Fibroblast of skin of left biceps (primary cell): ENCODE measurements at places on chromosomes 2 and 18.
A peak's percentile ranks its signal among the peaks of the same experiment; 100 is the strongest.

GRCh38 chr2:121134728-121135127 lies 150.3 kb downstream of the TFCP2L1 start:
- DNase-seq: no peak

GRCh38 chr2:28687171-28687570 lies 64.5 kb upstream of the PPP1CB start:
- no peak for DNase-seq

DNA sequence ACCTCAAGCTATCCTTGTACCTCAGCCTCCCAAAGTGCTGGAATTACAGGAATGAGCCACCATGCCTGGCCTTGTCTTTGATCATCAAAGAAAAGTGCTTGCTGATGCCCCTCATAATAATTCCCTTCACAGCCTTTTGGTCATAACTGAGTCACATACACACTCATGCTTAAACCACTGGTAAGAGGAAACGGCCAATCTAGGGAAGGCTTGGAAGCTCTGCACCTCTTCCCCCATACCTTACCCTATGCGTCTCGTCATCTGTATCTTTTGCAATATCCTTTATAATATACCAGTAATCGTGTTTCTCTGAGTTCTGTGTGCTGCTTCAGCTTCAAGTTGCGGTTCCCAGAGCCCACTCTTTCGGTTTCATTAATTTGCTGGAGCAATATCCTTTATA lies 4.8 kb upstream of the RNF138 start:
- no peak for DNase-seq

GRCh38 chr2:189836644-189837043 lies 52.4 kb downstream of the PMS1 start:
- peak; percentile 82 for DNase-seq

DNA sequence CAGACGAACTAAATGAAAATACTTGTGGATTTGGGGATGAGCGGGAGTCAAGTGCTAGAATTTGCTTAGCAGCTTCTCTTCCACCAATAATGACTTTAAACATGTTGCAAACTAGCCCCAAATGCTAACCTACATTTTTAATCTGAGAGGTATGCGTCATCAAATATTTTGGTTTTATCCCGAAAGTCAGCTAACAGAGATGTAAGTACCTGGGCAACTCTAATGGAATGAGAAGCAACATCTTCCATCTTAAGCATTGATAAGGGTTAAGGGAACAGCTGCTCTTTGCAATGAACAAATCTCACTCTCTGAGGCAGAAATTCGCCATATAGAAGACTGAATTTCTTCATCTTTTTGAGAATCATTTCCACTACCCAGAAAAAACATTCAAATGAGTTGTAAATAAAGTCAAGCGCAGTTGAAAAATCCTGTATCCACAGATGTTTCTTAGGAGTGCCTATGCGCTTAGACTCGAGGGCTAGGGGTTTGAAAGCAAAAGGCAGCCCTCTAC lies 926 bp upstream of the YPEL5 start:
- no peak for DNase-seq

DNA sequence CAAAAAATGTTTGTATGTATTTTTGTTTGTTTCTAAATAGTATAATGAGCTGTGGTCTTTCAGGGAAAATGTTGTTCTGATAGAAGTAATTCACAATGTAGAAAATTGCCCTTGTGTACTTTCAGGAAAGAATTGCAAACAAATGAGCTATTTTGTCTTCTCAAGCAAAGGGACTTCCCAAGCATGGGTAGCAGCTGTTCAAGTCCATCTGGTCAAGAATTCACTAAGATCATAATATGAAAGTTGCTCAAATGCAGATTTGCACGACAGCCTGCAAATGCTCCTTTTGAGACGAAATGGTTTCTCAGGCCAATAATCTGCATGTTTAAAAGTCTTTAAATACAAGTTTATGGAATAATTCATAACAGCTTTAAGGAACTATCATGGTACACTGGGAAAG lies 51.9 kb upstream of the HNMT start:
- DNase-seq: no peak

DNA sequence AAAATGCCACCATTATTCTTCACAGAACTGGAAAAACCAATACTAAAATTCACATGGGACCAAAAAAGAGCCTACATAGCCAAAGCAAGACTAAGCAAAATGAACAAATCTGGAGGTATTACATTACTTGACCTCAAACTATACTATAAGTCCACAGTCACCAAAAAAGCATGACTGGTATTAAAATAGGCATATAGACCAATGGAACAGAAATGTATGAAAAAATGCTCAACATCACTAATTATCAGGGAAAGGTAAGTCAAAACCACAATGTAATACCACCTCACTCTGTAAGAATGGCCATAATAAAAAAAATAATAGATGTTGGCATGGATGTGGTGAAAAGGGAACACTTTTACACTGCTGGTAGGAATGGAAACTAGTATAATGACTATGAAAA lies 158.6 kb downstream of the CDH2 start:
- DNase-seq: no peak

DNA sequence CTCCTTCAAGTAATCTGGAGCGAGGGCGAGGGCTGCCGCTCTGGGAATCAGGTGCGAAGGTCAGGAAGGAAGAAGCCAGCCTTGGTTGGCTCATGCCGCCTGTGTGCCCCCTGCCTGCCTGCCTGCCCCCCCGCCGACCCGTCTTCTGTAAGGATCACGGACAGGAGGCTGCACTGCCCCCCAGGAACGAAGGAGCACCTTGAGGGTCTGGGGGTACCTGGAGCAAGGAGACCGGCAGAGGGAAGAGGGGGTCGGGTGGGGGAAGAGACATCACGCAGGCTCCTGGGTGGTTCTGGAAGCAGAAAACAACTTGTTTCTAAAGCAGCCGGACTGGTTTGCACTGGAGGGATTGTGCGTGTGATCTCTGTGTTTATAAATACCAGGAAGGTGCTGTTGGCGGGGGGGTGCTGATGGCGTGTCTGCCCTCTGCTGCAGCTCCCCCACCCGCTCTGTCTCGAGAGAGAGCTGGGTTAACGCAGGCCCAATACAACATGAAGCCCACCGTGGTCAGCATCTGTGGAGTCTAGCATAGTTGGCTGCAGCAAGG lies 1.7 kb downstream of the FOSL2 start:
- no peak for DNase-seq

- DNase-seq: no peak
Observed at GRCh38 chr2:11679016-11679415, 9.0 kb upstream of the NTSR2 start.

GRCh38 chr2:189583227-189584198 lies 2.9 kb upstream of the SLC40A1 start:
- DNase-seq: no peak

DNA sequence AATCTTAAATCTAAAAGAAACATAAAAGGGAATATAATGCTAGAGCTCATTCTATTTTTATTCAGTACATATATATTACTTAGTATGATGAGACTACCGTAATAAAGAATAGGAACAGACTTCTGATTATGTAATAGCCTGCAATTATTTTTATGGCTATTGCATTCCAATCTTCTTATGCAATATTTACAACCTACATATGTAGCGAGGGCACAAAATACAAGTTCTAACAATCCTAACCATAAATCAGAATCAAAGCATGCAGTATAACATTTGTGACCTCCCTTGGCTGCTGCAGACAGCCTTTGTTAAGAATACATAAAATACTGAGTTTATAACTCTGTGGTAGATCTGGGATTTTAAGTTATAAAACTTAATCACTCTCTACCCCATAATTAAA lies 177.6 kb downstream of the BABAM2 start:
- DNase-seq: no peak

DNA sequence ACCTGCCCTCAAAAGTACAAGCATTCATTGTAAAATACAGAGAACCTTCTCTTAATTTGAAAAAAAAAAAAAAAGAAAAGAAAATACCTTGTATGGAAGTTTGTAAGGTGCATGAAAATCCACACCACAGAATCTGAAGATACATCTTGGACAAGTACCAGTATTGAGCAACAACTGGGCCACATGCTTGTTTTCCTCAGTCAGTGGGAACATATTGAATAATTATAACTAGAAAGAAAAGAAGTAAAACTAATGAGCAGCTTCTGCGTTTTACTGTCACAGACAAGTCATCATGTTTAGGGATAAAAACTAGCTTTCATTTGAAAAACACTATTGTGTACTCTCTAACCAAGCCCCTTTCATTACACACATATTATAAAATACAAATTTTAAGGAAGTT lies 5.8 kb upstream of the PEX13 start:
- no peak for DNase-seq

DNA sequence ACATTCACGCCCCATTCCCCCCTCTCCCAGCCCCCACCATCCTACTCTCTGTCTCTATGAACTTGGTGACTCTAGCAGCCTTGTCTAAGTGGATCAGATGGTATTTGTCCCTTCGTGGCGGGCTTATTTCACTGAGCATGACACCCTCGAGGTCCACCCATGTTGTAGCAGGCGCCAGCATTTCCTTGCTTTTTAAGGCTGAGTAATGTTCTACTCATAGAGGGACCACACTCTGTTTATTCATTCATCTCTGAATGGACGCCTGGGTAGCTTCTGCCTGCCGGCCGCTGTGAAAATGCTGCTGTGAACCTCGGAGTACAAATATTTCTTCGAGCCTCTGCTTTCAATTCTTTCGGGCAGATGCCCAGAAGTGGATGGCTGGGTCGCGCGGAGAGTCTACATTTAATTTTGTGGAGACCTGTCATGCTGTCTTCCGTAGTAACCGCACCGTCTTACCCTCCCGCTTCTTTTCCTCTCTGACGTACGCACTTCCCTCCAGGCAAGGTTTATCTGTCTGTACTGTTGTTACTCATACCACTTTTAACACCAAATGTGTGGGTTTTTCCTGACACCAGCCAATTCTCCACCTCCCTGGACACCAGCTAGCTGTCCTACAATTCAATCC lies 5.6 kb downstream of the CROCC2 start:
- no peak for DNase-seq

DNA sequence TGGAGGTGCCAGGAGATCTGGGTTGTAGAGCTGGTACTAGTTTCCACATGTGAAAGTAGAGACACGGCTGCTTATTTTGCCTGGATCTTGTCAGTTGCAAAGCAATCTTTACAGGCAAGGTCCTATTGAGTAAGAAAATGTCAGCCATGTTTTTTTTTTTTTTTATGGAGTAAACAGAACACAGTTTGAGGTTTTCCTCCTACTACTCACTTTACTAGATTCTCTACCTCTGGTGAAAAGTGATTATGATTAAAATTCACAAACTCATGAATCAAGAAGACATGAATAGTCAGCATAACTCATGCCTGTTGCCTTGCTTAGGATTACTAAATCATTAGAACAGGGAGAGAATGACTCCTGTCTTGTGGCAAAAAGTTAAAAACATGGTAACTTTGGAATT lies 70.1 kb upstream of the PNPT1 start:
- DNase-seq: no peak

GRCh38 chr2:77458216-77458615 lies 64.0 kb downstream of the LRRTM4 start:
- no peak for DNase-seq

DNA sequence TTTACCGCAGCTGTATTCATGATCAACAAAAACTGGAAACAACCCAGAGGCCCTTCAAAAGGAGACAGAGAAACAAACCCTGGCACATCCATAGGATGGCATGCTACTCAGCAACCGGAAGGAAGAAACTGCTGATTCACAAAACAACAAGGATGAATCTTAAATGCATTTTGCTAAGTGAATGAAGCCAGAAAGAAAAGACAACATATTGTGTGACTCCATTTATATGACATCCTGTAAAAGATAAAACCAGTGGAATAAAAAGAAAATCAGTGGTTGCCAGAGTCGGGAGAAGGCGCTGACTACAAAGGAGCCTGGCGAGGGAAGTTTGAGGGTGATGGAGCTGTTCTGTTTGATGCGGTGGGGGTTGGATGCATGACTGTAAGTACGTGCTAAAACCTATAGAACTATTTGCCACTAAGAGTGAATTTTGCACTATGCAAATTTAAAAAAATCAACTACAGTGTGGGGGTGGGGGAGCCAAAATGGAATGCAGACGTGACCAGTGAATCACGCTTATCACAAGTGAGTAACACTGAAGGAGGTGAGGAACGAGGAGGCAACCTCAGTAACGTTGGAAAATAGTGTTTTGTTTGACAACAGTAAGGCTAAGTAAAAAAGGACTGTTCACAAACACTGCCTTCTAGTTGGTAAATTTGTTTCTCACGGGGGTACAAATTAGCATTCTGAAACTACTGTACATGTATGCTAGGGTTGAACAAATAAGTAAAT lies 108.9 kb downstream of the INHBB start:
- DNase-seq: peak; percentile 18

DNA sequence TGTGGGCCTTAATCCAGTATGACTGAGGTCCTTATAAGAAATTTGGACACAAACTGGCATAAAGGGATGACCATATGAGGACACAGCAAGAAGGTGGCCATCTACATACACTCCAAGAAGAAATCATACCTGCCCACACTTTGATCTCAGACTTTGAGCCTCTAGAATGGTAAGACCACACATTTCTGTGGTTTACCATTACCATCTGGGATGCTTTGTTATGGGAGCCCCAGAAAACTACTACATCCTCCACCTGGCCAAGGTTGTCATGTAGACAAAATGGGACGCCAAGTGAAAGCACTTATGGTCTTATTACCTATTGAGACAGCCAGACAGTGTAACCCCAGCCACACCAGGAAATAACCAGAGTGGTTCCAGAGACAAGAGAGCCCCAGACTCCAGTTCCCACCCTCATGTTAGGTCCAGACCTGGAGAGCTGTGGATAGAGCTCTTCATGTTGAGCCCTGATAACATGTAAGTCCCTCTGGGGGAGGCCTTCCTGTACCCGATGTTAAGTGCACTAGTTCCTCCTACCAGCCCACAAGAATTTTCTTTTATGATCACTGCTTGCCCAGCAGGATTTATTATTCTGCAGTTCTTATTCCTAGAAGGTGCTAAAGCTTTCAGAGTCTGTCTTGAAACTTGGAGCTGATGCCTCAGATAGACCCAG lies 4.6 kb upstream of the ADD2 start:
- DNase-seq: no peak

GRCh38 chr18:72799106-72799505 lies 68.7 kb downstream of the NETO1 start:
- DNase-seq: no peak

DNA sequence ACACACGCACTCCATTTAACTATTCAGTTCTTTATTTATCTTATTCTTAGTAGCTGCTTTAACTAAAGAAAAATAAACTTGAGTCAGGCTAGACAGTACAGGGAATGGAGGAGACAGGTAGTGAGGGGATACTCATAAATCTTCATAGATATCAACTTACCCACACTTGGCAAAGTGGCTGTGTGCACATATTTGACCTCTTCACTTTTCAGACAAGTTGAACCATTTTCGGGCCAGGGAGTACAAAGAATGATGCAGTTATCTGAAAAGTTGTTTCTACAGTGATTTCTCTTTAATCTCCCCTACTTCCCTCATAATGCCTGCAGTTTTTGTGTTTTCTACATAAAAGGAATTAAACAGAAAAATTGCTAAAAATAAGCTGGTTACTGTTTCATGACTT lies 307.5 kb downstream of the GULP1 start:
- no peak for DNase-seq
